H4 (cell line): ENCODE measurements at places on chromosomes 5 and 9.

DNA sequence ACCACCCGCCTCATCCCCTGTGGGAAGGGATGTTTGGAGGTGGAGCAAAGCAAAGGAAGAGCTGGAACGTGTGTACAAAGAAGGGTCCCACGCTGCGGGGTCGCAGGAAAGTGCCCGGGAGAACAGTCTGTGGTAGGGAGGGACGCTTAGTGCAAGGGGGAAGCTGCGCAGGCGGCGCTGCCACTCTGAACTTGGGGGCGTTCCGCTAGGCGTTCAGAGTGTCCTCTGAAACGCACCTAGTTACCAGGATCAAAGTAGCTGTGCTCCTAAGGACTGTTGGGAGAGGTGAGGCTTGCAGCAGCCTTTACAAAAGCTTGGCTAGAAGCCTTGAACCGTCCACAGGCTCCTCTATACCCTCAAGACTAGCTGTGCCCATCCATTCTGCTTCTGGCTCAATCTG lies 29.3 kb upstream of the PDE8B start:
- DNase-seq: no peak

GRCh38 chr9:124696101-124696500 lies 75.0 kb downstream of the NR6A1 start:
- no peak for DNase-seq

DNA sequence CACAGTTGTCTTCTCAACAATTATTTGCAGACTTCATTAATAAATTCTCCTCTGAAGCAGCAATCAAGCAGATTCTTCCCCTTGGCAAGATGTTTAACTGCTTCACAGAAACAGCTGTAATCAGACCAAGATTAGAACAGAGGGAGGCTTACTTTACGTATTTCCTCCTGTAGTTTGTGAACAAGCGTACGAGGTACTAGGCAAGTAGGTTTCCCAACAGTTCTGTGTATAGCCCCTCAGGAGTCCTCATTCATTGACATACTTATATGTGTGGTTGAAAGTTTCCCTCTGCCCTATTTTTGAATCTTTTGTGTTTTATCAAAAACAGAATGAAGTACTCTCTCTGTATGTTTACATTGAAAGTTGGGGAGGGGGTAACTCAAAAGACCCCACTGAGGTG lies 128.0 kb downstream of the SPATA31D1 start:
- no peak for DNase-seq

GRCh38 chr9:123003466-123003865 lies 30.0 kb upstream of the GPR21 start:
- no peak for DNase-seq
